ENCODE measurements at places on chromosomes 11 and 22.

- DNase-seq: no peak
These were observed 22.9 kb upstream of the CCDC188 start for GRCh38 chr22:20173772-20174171.

- DNase-seq: no peak
These were observed 673 bp upstream of the SHANK2 start for GRCh38 chr11:71252770-71253730.

GRCh38 chr11:75950141-75950540, 135.1 kb downstream of the UVRAG start:
- DNase-seq: no peak

DNA sequence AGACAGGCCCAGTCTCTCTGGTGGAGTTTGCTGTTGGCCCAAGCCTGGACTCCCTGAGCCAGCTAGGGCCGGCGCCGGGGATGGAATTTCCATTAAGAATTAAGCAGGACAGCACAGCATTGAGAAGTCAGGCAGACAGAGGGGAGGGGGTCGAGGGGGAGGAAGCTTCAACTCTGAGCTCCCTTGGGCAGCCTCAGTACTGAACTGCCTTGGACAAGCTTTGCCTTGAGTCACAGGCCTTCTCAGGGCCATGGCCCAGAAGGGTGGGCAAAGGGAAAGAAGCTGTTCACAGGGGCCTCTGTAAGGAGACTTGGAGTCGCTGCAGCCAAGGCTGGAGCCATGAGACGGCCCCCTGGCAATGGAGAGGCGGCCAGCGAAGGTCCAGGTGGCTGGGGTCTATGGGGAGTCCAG, 2.6 kb upstream of the INSC start:
- no peak for DNase-seq

GRCh38 chr11:47109051-47109726, 67.5 kb downstream of the ARFGAP2 start:
- DNase-seq: no peak

DNA sequence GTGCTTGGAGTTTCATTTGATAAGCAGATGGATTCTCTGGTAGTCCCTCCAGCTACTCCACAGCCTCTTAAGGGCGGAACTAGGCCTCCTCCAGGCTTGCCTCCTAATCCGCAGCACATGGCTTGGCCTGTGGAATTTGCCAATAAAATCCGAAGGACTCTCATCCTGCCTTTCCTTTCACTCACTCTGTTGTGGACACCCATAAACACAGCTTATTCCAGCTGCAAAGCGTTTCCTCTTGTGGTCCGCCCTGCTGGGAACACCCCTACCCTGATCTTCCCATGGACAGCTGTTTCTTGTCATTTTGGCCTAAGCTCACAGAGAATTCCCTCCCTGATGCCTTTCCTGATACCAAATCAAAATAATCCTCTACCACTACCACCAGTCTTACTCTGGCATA, 546.2 kb downstream of the NTM start:
- no peak for DNase-seq

- DNase-seq: no peak
These were observed 34.1 kb downstream of the RSPH14 start for GRCh38 chr22:23107487-23108248.

GRCh38 chr11:22263613-22264012, 70.7 kb downstream of the ANO5 start:
- no peak for DNase-seq

GRCh38 chr11:114571712-114572111, 12.0 kb upstream of the NXPE1 start:
- DNase-seq: no peak

GRCh38 chr11:62054484-62055121, 69.2 kb upstream of the INCENP start:
- no peak for DNase-seq

- DNase-seq: no peak
These were observed 14.5 kb upstream of the CYP2R1 start for GRCh38 chr11:14906578-14906977.

DNA sequence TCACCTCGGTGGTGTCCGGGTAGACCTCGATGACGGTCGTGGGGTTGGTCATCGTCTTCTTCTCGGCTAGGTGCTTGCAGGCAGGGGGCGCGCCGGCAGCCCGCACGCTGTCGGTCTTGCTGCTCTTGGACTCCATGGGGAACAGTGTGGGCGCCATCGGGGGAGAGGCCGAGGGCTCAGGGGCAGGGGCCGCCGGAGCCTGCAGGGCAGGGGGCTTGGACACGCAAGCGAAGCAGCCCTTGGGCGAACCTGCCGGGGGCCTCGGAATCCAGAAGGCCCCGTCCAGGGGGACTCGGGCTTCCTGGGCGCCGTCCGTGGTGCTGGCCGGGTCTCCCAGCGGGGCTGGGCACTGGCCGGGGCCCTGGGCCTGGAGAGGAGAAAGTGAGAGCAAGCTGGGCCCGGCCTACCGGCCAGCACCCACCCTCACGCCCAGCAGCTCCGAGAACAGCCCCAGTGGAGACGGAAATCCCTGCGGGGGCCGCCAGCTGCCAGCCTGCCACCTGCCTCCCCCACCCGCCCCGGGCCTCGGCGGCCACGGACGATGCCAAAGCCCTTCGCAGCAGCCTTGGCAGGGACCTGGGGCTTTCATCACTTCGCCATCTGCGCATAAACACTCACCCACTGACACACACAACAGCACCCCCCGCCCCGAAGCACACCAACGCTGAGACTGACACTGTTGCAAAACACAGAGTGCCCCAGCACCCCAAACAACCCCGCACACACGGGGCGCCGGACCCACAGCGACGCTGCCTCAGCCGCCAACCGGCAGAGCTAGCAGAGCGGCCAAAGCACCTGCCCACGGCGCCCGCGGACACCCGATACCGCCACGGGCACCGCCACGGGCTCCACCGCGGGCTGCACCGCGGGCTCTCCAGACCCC, 2.4 kb downstream of the IFITM10 start:
- no peak for DNase-seq

- no peak for DNase-seq
These were observed 218.6 kb downstream of the FAT3 start for GRCh38 chr11:92443199-92443598.

- DNase-seq: no peak
These were observed 5.2 kb downstream of the IFT27 start for GRCh38 chr22:36770513-36771231.

GRCh38 chr22:36741968-36742367, 34.0 kb downstream of the IFT27 start:
- DNase-seq: no peak

DNA sequence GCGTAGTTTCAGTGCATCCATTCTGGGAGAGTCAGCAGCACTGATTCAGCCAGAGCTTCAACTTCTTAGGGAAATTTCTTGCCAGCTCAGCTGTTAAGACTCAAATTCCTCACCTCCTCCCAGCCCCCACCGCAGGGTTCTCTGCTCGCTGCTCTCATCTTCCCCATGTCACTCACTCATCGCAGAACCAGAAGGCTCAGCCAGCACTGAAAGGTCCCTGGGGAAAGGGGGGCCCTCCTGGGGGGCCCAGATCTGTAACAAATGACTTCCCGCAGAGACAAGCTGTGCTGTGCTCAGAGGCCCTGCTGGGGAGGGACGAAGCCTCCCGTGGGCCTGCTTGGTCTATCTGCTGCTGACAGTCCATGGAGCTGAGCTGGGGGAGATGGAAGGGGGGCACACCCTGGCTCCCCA, 220.6 kb downstream of the NTM start:
- no peak for DNase-seq

DNA sequence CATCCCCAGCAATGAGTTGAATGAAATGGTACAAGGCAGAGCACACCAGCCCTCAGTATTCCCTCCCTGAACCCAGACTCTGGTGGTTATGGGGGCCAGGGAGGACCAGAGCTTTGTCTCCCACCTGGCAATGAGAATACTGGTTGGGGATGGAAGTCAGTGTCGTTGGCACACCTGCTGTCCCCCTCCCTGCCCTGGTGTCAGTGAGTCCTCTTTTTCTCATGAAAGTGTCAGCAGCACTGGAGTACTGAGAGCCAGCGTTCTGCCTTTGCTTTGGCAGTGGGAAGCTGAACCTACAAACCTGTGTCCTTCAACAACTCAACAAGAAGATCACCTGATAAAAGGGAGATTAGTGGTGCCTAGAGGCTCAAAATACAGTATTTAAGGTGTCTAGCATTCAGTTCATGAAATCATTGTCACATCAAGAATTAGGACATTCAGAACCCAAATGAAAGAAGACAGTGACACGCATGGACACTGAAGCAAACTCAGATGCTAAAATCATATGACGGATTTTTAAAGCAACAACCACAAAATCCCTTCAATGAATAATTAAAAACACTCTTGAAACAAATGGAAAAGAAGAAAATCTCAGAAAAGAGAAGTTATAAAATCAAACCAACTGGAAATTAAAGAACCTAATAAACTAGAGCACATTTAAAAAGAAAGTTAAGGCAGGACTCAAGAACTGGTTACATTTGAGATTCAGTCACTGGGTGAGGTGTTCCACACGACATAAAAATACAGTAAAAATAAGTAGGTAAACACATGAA, 77.5 kb upstream of the VPREB1 start:
- DNase-seq: no peak

GRCh38 chr11:8989453-8989852, 14.3 kb downstream of the NRIP3 start:
- no peak for DNase-seq

DNA sequence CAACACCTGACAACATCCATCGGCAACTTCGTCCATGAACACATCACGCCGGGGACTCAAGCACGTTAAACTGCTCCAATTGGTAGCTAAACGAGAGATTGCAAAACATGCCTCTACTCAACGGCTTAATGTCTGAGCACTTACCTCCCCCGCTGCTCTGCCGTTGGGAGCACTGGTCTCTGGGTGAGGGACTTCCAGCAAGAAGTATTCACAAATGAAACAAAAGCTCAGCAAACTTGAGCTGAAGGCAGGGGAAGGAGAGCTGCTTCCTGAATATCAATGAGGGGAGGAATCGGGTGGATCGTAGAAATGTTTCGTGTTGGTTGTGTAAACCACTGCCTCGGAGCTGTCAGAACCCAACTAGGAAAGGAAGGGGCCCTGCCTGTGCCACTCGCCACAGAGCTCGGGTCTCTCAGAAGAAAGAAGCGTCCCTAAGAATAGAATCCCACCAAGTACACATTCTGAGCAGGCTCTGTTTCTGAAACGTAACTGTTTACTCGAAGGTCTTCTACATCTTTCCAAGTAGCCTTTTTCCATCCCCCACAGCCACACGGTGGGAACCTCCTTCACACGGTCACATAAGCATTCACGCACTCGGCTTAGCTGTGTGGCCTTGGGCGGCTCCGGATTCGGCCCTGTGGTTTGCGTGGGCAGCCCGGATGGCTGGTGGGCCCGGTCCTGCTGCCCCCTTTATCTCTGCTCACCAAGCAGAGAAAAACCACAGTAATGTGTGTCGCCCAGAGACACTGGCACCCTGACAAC, at the start of gene MLC1:
Gene MLC1 (minus strand): TSS at position 216 of the 762 bp plus-strand sequence. CDS start 524 bp downstream, outside the sequence.
- DNase-seq: no peak

DNA sequence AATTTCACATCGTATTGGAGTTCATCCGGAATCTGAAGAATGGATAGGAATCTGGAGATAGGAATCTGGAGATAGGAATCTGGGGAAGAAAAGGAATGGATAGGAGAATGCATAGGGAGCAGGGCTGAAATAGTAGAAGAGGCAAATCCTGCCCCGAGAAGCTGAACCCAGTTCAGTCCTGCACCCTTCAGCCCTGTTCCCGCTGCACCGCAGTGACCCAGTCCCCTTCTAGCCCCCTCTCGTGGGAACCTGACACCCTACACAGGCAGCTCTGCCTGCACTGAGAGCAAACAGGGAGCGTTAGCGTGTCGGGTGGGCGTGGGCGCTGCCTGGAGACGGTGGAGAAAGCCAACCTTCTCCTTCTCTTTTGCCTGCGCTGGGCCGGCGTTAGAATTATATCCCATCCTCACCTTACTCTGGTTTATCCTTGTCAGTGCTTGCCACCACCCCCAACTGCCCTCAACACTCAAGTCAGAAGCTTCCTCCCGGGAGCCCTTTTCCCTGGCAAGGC, 1.0 kb upstream of the CCKBR start:
- DNase-seq: no peak

DNA sequence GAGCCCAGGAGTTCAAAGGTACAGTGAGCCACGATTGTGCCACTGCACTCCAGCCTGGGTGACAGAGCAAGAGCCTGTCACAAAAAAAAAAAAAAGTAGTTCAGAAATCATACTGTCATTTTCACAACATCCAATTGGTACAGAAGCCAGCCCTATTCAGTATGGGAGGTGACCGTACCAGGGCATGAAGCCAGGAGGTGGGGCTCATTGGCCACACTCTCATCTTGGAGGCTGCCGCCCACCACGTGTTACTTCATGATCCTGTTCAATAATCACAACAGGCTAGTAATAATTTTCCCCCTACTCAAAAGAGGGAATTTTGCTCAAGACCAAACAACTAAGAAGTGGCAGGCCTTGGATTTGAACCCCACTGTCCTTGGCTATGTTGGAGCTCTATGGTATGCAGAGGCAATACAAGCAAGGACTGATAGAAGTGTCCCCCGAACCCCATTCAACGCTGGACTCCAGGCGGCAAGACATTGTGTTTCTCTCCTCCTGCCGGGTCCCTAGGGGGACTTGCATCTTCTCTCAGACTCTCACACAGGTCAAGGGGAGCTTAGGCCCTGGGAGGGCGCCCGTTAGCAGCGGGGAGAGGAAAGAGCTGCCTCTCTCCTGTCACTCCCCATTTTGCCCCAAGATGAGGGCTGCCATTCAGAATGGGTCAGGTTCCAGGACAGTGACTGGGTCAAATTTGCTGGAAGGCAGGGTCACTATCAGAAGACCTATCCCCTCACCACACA, 40.2 kb upstream of the EMID1 start:
- no peak for DNase-seq

- no peak for DNase-seq
These were observed 6.4 kb downstream of the ENDOD1 start for GRCh38 chr11:95095858-95096587.

DNA sequence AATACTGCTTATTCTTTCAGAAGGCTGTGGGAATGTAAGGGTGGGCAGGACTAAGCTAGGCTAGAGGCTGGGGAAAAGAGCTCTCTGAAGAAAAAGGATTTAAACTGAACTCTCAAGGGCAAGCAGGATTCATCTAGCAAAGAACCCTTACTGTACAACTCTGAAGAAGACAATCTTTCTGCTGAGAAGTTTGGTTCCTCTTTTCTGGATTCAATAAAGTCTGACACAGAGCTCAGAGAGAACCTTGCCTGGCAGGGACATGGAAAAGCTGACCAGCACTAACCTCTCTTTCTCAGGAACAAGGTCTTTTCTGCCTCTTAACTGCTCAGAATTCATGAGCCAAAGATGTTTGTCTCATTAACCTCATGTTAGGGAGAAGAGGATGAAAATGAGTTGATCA, 388.4 kb upstream of the DDI1 start:
- no peak for DNase-seq

DNA sequence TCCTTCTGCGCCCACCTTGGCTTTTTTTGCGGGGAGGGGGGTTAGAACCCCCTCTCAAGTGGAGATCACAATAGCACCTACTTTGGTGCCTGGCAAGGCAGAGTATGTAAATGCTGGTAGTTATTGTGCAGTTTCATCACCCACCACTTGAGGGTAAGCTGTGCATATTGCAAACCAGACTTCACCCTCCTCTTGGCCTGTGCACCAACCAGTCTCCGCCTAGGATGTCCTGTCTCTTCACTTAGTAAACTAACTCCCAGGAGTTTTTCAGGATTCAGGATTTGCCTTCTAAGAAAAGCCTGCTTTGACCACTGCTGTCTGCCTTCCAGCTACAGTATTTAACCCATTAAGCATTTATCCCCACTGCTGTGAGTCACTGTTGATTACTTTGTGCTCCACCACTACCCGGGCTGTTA, 2.0 kb upstream of the UBXN1 start:
- DNase-seq: no peak
